ENCODE measurements at places on chromosomes 7 and 10.

GRCh38 chr10:48454302-48455054 lies 148.0 kb downstream of the MAPK8 start:
- no peak for DNase-seq

GRCh38 chr10:87651801-87652200 lies 7.9 kb upstream of the PAPSS2 start:
- no peak for DNase-seq

GRCh38 chr7:11833431-11833830 lies 1.4 kb upstream of the THSD7A start:
- no peak for DNase-seq

DNA sequence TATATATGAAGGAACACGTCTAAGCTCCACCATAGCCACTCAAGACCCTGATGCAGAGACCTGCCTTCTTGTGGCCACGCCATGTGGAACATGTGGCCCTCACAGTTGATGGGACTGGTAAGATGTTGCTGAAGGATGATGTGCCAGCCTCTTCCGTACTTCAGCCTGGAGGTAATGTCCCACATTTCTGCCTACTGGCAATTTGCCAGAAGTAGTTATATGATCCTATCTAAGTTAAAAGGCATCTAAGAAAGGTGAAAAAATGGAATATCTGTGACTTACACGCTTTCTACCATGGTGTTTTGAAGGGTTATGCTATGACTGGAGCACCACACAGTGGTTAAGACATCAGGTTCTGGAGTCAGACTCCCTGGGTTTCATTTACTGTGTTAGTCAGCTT lies 948.7 kb upstream of the GHITM start:
- no peak for DNase-seq

DNA sequence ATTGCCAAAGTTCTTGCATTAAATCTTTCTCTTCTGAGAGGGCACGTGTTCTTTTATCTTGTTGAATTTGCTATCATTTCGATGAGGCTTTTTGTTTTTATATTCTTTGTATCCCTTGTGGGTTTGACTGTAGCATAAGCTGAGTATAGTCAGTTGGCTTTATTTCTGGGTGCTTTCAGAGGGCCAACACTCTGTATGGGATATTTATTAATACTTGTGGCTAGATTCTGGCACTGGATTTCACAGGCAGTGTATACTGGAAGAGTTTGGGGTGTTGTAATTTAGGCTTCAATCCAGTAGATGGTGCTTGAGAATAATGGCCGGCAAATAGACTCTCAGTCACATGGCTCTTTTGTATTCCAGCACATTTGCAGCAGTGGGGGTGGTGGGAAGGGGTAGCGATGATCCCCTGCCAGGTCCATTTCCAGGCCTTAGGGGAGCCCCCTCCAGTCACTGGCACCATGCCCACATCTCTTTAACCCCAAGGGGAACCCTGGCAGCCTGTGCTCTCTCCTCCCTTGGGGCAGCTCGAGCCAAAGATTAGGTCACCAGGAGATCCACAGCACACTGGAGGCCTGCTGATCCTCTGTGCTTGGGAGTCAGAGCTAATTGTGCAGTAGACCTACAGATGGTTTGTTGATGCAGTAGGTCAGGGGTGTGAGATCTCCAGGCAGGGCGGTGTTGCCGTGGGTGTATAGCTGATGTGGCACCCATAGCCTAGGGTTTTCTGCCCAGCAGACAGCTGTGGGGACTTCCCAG lies 81.8 kb downstream of the PTPN20 start:
- DNase-seq, result no peak

- DNase-seq, result no peak
Measured at GRCh38 chr7:83096065-83096580, 66.6 kb downstream of the PCLO start.

DNA sequence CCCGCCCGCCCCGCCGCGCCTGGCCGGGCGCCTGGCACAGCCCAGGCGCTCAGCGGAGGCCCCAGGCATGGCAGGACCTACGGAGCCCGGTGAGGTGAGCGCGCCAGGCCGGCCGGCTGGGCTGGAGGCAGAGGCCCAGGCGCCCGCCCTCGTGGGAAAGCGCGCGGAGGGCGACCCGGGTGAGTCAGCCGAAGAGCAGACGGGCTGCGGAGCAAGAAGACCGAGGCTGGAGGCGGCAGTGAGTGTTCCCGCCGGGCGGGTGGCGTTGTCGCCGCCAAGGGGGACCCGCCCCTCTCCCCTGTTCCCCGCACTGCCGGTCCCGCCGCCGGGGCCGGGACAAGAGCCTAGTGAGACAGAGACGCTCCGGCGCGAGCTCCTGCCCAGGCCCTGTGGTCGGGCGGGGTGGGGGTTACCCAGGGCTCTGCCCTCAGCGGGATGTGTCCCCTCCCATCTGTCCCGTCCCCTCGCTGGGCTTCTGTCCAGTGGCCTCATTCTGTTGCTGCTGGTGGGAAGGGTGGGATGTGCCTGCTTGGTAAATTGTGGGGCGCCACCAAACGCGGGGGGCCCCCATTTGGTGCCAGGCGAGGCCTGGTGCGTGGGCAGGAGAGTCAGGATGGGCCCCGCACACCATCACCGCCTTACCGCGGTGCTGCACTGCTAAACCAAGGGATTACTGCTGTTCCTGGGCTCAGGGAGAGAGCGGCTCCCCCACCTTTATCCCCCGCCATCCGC lies 17.0 kb upstream of the NODAL start:
- no peak for DNase-seq

GRCh38 chr7:28130277-28130676 lies 50.3 kb downstream of the JAZF1 start:
- no peak for DNase-seq

DNA sequence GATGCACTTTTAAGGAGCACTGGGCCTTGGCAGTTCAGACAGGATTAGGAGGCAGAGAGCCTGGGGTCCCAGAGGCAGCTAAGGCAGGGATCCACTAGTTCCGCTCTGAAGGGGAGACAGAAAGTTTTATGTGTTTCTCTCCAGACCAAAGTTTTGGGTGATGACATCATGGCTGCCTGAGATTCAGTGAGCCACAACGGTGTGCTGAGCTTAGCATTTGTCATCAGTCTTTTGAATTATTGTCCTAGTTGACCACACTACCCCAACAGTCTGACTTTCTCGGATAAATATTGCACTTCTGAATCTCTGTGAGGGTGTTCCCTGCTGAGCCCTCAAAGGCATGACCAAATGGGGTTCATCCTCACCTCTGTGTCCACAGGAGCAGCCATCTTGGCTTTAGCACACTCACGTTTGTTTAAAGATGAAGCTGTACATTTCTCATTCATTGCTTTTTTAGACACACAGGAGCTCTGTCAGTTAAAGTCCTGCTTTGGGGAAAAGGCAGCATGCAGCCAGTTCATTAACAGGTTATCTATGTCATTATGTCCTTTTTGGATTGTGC lies 297.7 kb upstream of the LRGUK start:
- no peak for DNase-seq

- DNase-seq, result no peak
Measured at GRCh38 chr10:60463746-60464145, 74.1 kb upstream of the ANK3 start.
